NCI-H446 (cell line): ENCODE measurements at places on chromosomes 6 and 20.
A peak's percentile ranks its signal among the peaks of the same experiment; 100 is the strongest.

- no peak for DNase-seq
These were observed 9.5 kb upstream of the DNAJC5 start for GRCh38 chr20:63885264-63886053.

DNA sequence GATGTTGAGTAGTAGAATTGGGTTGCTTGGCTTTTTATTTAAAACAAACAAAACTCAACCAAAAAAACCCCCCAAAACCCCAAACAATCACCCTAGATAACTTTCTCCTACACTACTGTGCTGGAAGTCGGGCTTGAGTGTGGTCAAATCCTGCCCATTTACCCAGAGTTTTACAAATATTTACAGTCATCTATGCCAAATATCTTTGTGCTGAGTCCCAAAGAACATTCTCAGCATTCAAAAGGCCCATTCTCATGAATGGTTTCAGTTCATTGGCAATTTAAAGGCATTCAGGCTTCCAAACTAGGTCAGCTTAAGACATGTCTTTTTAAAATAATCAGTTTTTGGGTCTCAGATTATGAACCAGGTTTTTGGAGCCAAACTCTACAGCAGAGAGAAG lies 1.8 kb downstream of the RNF144B start:
- DNase-seq, result no peak

- DNase-seq, result no peak
These were observed 615 bp upstream of the UBE2J1 start for GRCh38 chr6:89353118-89353556.

DNA sequence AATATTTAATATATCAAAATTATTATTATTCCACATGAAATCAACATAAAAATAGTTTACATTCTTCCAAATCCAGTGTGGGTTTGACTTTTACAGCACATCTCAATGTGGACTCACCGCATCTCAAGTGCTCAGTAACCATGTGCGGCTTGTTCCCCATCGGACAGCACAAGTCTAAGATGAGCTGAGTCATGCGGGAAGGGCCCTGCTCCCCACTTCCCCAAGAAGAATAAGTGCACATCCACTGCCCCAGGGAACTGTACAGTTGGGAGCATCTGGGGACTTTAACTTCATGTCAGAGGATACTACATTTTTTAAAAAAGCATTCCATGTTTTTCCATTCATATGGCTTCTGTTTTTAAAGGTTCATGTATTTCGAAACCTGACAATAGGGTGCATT lies 325.6 kb downstream of the BTBD3 start:
- DNase-seq, result no peak

DNA sequence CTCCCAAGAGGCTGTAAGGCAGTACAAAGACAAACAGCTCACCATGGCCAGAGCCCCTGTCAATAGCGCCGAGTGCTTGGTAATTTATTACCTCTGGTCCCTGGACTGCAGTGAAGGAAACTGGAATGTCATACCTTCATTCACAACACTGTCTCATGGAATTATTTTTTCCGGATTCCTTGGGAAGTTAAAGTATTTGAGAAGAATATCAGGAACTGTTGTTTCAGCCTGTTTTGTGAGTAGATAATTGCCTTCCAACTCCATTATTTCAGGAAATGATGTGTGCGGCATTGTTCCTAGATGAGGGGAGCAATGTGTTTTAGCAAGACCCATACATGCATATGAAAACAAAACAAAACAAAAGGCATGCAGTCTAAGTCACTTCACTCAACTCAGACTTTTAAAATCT lies 64.0 kb downstream of the BLOC1S5 start:
- no peak for DNase-seq

DNA sequence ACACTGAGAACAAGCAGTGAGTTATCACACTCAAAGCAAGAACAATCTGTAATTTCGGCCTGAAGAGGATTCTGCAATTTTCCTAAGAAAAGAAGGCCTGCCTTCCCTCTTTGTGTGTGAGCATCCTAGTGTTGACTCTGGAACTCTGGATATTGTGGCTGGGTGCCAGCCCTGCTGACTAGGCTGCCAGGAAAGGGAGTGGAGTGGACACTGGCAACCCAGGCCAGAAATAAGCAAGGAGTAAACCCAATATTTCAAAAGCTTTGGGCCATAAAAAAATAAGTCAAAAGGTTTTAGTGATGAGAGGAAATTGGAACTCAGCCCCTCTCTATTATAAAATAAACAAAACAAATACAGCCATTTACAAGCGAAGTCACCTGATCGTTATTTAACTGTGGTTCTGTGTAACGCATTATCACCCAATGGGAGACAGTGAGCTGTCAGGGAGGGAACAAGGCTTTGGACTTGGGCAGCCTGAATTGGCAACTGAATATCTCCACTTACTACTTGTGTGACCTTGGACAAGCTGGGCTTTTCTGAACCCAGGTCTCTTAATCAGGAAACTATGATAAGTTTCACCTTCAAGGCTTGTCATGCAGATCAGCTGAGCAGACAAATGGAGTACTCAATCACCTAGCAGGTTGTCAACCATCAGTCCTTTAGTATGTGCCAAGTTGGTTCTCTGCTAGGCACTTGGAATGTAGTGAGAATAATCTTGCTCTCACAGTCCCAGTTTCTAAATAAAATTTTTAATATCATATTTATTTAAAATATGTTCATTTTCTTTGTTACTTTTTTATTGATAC lies 196.2 kb downstream of the PAX1 start:
- no peak for DNase-seq

GRCh38 chr6:1930356-1930755 lies 315.0 kb downstream of the GMDS start:
- DNase-seq, result peak; percentile 13
